CD4-positive, alpha-beta T cell treated with Interleukin-15 for 1 hour (primary cell): ENCODE measurements at places on chromosomes 6 and 20.

DNA sequence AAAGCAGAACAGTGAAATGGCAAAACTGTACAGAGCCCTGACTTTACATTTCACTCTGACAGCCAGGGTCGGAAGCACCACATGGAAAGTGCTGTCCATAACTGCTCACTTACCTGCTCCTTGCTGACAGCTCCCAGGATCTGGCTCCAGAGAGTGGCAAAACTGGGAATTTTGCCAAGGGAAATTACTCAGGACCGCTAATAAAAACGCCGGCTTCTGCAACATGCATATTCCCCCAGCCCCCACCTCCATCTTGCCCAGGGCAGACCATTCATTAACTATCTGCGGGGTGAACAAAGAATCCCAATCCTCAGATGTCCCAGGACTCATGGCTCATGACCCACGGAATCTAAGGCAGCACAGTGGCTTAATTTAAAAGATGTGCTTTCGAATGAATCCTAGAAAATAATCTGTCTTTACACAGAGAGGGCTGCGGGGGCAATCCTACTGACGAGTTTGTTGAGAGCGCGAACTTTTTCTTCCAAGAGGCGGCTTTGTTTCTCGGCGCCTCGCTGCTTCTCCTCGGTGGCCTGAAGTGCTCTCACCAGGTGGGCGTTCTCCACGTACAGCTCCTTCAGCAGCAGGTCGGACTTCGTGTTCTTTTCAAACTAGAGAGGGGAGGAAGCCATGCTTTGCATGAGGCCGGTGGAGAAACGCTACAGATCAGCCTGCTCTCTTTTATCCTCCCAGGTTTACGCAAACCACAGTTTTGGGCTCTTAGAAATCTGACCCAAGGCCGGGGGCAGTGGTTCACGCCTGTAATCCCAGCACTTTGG is 45.8 kb downstream of the GINS1 start:
- DNase-seq = no peak

- DNase-seq = no peak
Observed at GRCh38 chr6:93496548-93496947, 77.2 kb upstream of the EPHA7 start.

DNA sequence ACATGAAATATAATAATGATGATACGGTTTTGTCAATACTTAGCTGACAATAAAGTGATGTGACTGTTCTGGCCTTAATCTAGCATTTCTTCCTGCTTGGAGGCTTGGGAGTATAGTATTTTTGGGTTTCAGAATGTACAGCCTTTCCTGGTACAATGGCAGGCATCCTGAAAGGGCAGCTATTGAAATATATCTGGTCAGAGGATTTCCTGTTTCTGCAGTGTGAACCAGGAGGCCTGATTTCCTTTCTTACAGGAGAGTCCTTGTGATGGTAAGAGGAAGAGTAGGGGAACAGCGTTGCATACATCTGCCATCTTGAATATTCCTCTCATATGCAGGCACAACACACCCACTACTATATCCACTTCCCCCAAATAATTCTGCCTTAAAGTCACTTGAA is 93.7 kb downstream of the MYO6 start:
- DNase-seq = no peak

DNA sequence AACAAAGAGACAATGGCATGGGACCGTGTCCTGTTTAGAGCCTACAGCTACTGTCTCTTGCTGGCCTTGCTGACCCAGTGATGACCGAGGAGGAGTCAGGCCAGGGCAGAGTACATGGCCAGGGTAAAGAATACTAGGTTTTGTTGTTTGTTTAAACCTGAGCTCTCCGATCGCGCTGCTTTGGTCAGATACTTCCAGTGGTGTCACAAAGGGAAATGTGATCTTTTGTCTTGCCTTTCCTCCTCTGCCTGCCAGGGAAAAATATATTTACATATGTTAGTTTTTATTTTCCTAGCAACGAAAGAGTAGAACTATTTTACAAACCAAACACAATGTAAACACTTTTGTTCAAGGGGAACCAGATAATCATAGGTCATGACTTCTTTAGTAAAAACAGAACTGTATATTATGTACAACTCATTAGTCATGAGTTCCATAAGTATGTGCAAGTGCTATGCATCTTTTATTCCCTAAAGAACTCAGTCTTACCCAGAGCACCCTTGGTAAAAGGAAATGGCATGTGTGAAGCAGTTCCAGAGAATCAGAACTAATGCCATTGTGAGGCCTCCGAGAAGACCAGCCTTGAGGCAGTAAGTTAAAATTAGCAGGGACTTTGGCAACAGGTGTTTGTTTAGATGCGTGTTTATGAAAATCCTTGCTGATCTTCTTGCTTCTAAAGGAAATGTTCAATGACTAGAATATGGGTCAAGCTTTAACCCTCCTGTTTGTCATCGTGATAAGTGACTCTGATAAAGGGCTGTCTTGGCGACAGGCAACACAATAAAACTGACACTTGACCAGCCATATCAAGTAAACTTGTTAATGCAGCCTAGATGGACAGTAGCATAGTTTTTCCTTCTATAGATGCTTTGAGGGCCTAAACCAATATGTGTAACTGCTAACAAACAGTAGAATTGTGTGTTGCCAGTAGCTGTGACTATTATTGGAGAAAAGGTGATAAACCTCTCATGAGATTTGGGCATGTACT is 204.6 kb downstream of the NKAIN2 start:
- no peak for DNase-seq

- DNase-seq = no peak
Observed at GRCh38 chr20:20691477-20692235, 20.8 kb downstream of the RALGAPA2 start.

DNA sequence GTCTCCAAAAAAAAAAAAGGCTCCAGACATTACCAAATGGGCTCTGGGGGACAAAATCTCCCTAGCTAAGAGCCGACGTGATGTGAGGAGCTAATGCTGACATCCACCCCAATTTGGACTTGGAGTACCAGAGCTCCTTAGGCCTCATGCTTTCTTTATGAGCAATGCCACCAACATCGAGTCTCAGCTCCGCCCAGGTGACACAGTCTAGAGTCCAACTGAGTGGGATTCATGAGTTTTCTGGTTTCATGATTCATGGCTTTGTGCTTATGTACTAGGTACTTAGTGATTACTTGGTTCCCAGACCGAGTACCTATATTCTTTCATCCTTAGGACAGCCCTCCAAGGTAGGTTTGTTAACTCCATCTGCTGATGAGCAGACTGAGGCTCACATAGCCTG is 4.4 kb downstream of the ANKRD60 start:
- DNase-seq = no peak

DNA sequence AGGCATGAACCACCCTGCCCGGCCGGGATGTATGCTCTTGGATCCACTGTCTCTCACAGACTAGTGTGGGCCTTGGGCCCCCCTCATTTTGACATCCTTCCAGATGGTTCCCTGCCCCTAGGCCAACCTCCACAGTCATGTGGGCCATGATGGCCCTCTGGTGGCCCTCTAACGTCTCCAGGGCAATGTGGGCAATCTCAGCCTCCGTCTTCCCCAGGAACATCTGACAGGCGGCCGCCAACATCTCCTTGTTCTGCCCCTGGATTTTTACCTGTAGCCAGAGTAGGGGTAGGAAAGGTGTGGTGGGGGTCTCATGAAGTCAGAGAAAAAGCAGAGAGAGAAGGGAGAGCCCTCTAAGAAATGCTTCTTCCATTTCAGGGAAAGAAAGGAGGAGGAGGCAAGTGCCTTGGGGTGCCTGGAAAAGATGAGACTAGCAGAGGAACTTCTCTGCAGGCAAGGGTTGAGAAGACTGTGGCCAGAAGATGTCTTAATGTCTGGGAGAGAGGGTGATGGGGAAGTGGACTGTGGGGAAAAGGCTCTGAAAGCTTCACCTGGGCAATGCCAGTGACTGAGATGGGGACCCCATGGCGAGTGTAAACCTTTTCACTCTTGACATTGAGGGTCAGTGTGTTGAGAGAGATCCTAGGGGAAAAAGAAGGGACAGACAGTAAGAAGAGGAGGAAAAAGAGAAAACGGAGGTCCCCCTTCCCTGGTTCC is 1.3 kb downstream of the FLOT1 start:
- no peak for DNase-seq

DNA sequence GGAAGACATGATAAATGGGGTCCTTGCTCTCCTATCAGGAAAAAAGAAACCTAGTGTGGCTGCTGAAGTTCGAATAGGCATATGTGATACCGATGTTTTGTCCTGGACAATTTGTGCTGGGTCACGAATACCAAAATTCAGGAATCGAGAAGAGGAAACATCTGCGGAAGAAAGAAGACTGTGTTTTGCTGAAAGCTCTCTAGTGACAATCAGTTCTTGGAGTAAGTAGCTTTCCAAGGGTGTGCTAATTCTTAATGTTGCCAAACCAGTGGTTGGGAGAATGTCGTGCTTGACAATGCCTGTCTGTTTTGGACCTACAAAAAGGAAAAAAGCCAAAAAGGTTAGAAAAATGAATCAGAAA is 956.1 kb downstream of the PHF3 start:
- DNase-seq = no peak
